RPMI7951 (cell line): ENCODE measurements at places on chromosomes 7 and 10.

DNA sequence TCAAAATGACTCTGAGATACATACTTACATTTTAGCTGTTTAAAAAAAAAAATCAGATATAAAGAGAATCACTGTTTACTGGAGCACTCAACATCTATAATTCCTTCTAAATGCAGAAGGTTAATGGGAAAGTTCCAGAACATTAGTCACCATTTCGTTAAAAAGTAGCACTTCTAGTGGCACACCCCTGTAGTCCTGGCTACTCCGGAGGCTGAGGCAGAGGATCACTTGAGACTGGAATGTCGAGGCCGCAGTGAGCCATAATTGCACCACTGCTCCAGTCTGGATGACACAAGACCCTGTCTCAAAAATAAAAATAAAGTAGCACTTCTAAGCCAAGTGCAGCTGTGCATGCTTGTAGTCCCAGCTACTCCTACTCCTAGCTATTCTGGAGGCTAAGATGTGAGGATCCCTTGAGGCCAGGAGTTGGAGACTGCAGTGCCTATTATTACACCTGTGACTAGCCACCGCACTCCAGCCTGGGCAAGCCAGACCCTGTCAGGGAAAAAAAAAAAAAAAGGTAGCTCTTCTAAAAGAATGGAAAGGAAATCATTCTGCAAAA lies 2.2 kb downstream of the FGFBP3 start:
- DNase-seq = no peak

GRCh38 chr7:67549126-67549525 lies 552.5 kb downstream of the TYW1 start:
- DNase-seq = no peak

DNA sequence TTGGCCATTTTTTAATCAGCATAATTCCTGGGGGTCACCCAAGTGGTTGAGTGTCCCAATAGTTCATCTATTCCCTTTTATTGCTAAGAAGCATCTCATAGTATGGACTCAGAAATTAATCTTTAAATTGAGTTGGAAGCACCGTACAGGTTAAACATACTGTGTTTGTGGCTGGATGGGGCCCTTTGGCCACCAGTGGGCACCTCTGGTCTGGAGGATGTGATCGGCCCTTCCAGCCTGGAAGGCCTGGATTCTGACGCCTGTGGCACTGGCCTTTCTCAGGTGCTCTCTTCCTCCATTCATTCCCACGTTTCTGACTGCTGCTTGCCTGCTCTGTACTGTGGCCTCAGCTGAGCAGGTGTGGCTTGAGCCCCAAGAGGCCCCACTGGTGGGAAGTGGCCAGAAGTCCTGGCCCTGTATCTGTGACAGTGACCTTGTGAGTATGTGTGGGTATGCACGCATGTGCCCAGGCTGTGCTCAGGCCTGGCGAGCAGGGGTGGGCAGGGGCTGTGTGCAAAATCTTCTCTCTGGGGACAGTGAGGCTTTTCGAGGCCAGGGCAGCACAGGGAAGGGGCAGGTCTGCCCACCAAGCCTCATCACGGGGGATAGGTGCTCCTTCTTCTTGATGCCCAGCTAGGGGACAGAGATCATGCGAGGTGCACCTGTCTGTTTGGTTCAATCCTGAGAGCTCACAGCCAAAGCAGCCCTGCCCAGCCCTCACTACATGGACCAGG lies 30.1 kb downstream of the LDB3 start:
- DNase-seq = no peak

DNA sequence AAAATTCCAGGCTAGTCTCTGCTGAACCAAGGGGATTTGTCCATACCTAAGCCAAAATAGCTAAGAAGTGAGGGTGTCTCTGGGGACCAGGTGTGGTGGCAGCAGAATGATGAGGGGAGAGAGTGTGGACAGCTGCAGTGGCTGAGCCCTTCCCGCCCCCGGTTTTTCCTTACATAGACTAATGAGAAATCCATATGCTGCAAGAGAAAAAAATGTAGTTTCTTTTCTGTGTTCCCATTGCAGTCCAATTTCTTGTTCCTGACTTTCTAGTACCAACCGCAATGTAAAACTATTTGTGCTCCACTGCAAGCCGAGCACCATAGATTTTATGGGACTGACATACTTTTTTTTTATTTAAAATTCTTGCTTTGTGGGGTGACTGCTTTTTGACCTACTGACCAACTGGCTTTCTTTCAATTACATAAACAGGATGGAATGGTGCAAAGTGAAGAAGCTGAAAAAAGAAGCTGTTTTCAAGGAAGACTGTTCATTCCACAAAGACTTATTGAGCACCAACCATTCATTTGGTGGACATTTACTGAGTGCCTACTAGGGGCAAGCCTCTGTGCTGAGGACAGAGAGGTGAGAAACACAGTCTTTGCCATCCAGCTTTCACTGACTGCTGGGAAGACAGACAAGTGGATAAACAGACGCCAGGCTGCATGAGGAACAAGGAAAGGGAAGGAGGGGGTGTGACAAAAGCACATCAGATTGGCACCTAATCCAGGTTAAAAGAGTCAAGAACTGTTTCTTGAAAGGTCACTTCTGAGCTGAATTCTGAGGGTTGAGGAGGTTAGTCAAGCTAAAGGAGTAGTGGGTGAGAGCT lies 9.8 kb downstream of the CEP41 start:
- DNase-seq = peak; percentile 41

GRCh38 chr7:134571746-134572461 lies 23.0 kb downstream of the AKR1B15 start:
- no peak for DNase-seq

DNA sequence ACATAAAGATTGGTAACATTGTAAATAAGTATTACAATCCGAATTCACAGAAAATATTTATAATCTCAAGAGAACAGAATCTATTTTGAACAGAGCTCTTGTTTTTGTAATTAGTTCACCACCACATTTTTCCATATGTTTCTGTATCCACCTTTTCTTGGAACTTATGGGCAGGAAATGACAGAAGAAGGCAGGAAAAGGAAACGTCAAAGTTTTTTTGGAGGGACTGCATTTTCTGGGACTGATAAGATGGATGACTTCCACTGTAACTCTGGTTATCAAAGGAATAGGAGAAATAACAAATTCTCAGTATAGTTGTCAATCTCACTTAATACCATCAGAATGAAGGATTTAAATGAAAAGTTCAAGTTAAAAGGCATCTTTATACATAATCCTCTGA lies 75.1 kb upstream of the SMNDC1 start:
- DNase-seq = no peak

DNA sequence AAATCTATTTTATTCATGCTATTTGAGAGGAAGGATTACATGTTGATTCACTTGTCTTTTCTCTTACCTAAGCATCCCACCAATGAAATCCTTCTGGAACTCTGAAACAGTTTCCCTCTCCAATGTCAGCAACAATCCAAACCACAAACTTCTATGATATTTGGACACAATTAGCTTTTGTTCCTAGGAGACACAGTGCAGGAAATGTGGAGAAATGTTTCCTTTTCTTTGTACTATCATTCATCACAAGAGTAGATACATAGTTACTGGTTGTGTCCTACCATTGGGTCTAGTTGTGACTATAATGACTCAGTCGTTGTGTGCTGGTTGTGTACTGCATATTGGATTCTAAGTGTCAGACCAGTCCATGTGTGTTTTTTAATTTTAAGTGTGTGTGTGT lies 156.8 kb upstream of the MAGI2 start:
- DNase-seq = peak; percentile 1

DNA sequence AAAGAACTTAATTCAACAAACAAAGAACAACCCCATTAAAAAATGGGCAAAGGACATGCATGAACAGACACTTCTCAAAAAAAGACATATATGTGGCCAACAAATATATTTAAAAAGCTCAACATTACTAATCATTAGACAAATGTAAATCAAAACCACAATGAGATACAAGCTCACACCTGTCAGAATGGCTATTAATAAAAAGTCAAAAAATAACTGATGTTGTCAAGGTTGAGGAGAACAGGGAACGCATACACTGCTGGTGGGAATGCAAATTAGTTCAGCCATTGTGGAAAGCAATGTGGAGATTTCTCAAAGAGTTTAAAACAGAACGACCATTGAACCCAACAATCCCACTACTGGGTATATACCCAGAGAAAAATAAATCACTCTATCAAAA lies 19.1 kb downstream of the ZFAND4 start:
- DNase-seq = no peak

- no peak for DNase-seq
Measured at GRCh38 chr10:97981816-97982215, 48.6 kb downstream of the CRTAC1 start.

DNA sequence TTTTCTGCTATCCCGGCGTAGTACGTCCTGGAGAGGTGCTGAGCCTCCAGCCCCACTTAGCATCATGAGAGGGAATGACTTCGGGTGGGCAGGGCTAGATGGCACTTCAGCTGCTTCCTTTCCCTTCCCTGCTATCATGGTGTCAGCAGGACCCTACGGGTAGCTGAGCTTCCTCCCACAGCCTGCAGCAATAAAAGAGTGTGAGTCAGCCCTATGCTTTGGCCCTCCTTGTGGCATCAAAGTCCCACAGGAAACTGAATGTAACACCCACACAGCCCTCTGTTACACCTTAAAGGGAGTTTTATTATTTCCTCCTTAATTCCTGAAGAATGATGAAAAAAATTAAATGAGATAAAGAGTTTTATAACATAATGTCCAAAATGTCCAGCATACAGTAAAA lies 458.1 kb downstream of the RPS24 start:
- DNase-seq = peak; percentile 76

DNA sequence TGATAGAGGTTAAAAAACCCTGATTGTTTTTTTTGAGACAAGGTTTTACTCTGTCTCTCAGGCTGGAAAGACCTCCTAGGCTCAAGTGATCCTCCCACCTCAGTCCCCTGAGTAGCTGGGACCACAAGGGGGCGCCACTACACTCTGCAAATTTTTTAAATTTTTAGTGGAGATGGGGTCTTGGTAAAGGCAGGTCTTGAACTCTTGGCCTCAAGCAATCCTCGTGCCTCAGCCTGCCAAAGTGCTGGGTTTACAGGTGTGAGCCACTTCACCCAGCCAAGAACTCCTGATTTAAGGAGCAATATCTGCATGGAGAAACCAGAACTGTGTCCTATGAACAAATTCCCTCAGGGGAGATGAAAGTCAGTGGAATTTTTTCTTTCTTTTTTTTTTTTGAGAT lies 7.3 kb upstream of the KLHDC10 start:
- DNase-seq = peak; percentile 41

- DNase-seq = no peak
Measured at GRCh38 chr7:88967432-88967831, 171.9 kb upstream of the TEX47 start.

- no peak for DNase-seq
Measured at GRCh38 chr7:100008525-100008924, 6.9 kb upstream of the ZKSCAN1 start.

GRCh38 chr7:41705109-41705901 lies 2.4 kb upstream of the INHBA start:
- peak; percentile 95 for DNase-seq

DNA sequence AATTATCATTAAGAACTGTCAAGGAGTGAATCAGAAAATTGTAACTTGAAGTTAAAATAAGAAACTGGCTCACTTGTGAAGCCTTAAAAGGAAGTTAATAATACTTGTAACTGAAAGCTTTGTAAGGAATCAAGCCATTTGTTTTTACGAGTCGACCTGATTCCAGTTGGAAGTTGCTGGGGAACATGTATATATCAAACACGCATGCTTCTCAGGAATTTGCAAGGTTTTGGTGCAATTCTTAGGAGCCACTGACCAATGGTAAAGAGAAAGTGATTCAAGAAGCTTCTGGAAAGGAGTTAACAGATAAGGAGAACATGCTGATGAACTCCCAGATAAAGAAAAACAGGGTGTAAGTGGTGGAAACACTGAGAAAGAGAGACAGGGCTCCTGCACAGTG lies 56.4 kb downstream of the ETV1 start:
- no peak for DNase-seq
